NCI-H460 (cell line): ENCODE measurements at places on chromosomes 5 and 9. TPM values are rescaled to one million over a fixed set of nuclear protein-coding genes. Genes with fewer than 3 reads are reported as not detected.

SHB gene
- 12.5 and 14.3 TPM in 2 replicates for total RNA-seq

DPYSL3 gene
- total RNA-seq: 12.1 and 12.4 TPM in 2 replicates

SVEP1 gene
- total RNA-seq: 0.89 and 0.97 TPM in 2 replicates

DNA sequence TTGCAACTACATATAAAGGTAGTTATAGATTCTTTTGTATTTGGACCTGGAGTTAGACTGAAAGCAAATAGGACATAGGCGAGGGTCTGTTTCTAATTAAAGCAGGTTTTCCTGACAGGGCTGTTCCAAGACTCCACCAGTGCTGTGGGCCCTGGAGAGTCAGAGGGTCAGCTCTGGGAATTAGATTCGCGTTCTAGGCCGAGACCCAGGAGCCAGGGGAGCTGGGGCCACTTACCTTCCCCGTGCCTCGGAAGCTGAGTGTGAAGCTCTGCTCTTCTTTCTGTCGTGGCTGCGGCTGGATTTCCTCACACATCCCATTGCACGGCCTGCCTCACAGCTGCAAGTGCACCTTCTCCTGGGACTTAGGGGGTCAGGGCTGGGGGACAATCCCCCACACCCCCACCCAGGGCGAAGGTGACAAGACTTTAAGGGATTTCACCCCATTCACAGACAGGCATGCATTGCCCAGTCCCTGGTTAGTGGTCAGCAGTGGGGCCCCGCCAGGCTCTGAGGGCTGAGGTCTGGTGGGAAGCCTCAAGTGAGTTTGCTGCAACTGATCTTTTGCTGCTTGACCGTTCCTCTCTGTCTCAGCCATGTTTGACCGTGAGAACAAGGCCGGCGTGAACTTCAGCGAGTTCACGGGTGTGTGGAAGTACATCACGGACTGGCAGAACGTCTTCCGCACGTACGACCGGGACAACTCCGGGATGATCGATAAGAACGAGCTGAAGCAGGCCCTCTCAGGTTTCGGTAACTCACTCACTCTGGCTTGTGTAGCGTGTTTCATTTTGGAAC is 15.3 kb upstream of the AHRR start:
- no peak for DNase-seq

F2R gene
- total RNA-seq: 8.1 and 8.3 TPM in 2 replicates

- DNase-seq: no peak
These were observed 184.6 kb downstream of the AP3B1 start for GRCh38 chr5:78109891-78110324.

DNA sequence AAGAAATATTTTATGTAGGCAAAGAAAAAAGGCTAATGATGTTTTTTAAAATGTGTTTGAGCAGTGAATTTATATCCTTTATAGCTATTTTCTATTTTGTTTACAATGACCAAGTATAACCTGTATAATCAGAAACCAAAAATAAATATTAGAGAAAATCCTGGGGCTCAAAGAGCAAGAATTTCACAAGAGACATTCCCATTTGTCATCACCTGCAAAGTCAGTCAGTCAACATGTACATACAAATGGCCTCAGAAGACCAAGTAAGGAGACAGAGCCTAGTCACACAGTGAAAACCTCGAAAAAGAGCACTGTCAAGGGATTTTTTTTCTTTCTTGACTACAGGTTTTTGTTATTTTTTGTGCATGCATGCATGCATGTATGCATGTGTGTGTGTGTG is 231.4 kb downstream of the GLIS3 start:
- DNase-seq: no peak

DNA sequence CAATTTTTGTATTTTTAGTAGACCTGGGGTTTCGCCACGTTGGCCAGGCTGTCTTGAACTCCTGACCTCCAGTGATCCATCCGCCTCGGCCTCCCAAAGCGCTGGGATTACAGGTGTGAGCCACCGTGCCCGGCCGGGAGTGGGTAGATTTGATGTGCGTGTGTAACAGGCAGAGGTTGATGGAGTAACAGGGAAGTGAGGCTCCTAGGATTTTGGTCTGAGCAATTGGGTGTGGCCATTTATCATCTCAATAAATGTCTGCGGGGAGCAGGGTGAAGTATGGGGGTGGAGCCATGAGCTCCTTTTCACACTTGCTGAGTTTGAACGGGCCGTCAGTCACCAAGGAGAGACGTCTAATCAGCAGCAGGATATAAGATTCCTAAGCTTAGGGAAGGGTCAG is 1.2 kb upstream of the REXO4 start:
- DNase-seq: no peak

PDE6A gene
- total RNA-seq: 0.02 TPM in 1 of 2 replicates, not detected in the other

GRCh38 chr5:119022017-119022745 is 33.8 kb upstream of the DTWD2 start:
- peak; percentile 47 for DNase-seq

DNA sequence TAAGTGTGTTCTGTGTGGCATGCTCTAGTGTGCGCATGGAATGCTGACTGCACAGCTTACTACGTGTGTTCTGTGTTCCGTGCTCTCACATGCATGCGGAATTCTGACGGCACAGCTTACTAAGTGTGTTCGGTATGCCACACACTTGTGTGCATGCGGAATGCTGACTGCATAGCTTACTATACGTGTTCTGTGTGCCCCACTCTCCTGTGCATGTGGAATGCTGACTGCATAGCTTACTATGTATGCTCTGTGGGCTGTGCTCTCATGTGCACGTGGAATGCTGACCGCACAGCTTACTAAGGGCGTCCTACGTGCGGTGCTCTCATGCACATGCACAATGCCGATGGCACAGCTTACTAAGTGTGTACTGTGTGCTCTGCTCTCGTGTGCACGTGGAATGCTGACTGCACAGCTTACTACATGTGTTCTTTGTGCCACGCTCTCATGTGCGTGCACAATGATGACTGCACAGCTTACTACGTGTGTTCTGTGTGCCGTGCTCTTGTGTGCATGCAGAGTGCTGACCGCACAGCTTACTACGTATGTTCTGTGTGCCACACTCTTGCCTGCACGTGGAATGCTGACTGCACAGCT is 548.9 kb downstream of the IRX1 start:
- no peak for DNase-seq

GRCh38 chr5:173855162-173855994 is 32.8 kb upstream of the CPEB4 start:
- DNase-seq: no peak

- no peak for DNase-seq
These were observed 97.8 kb downstream of the C5orf15 start for GRCh38 chr5:133870661-133871060.

PCDHGB2 gene
- 1.8 and 2.0 TPM in 2 replicates for total RNA-seq

CDC25C gene
- total RNA-seq: 21.5 and 24.3 TPM in 2 replicates

ZMAT2 gene
- total RNA-seq: 60.1 and 62.5 TPM in 2 replicates

DNA sequence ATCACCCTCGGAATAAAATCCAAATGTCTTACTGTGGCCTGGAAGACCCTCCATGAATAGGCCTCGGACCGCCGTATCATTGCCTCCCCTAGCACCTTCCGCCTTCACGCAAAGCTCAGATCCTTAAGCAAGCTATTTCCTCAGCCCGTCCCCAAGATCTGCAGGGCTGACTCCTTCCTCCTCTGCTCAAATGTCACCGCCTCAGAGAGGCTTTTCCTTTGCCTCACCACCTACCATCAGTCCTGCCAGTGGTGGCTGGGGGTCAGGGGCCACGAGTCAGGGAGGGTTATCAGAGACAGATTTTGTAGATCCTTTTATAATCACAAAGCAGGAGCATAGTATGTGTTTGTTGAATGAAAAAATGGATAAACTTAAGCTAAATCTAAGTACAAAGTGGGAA is 74.4 kb upstream of the KIF2A start:
- DNase-seq: no peak

DNA sequence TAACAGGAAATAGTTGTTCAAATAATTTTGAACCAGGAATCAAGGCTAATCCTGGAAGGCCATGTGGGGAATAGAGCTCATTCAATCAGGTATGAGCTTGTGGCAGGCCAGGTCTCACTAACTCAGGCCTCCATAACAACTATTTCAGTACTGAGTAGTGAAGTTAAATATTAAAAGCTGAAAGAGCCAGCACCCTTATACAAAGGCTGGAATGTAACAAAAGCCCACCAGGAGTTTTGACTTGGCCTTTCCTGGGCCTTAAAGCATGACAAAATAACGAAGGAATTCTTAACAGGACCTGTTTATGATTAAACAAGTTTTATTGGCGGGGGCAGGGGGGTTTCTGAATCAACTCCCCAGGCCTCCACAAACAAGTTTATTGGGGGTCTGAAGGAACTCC is 1146.7 kb downstream of the CDH9 start:
- no peak for DNase-seq

DNA sequence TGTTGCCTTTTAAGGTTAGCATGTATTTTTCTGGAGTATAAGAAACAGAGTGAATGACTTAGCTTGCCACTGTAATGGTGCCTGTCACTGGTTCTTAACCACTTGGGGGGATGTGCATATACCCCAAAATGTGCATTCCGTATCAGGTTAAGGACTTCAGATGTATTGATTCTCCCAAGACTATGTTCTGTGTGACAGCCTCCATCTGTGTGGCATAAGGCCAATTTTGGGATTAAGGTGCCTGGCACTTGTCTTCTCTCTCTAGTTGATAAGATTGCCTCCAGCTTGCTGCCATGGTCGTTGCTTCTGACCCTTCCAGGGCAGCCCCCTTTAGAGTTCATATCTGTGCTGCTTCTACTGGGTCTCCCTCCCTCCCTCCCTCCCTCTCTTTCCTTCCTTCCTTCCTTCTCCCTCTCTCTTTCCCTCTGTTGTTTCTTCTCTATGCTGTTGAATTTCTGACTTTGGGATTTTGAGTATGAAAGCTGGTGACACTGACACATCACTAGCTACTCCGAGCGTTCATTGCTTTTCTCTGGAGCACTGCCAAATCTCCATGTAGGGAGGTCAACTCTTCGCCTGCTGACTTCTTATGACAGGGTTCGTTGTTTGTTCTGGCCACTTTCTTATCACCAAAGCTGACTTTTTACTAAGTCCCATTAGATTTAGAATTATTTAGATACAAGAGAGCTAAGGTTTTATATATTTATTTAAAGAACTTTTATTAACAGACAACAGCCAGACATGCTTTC is 31.0 kb downstream of the TNFAIP8 start:
- DNase-seq: no peak

DNA sequence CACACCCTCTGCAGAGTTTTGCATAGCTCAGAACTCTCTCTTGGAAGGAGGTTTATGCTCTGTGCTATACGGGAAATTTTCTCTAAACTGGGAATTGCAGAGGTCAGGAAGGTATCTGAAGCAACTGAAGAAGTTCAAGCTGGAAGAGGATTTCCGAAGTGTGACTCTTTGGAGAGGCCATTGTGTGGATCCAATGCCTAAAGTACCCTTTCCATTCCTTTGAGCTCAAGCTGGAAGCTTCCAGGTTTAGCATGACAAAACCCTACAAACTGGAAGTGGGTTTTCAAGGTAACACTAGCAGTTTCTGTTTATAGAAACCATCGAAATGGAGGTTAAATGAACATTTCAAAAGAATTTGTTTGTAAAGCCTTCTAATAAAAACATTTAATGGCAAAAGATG is 187.1 kb downstream of the CFAP90 start:
- DNase-seq: no peak

TPPP gene
- 0.54 and 0.63 TPM in 2 replicates for total RNA-seq

HCN1 gene
- total RNA-seq: not detected in 2 replicates

DNA sequence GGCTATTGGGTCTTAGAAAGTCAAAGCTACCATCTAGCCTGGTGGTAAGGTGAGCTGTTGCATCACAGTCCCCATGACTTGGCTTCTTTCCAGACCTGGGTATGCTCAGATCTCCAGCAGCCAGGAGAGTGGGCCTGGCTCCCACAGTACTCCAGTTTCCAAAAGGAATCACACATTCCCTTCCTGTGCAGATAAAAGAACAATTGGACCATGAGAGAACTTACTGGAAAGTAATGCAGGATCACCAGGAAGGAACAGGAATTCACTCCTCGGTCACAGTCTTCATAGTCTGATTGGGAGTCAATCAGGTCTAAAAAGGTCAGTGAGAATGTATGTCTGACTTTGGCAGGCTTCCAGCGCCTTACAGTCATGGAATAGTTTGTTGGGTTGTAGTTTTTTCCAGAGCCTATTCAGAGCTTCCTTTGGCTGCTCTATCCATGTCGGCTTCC is 47.8 kb upstream of the CD180 start:
- DNase-seq: no peak

DNA sequence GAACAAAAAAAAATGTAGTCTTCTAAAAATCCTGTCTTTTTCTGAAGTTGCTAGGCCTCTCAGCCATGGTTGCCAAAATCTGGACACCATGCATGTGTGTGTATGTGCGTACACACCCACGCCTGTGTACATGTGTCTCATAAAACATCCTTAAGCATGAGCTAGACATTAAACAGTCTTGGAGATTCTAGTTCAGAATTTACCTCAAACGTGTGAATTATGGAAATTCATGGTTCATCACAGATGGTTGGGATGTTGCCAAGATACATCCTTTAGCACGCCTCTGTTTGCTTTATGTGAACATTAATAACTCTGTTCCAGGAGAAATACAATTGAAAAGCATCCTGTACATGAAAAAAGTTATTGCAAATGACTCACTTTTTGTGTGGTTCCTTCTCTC is 53.0 kb downstream of the F2RL2 start:
- DNase-seq: no peak

DNA sequence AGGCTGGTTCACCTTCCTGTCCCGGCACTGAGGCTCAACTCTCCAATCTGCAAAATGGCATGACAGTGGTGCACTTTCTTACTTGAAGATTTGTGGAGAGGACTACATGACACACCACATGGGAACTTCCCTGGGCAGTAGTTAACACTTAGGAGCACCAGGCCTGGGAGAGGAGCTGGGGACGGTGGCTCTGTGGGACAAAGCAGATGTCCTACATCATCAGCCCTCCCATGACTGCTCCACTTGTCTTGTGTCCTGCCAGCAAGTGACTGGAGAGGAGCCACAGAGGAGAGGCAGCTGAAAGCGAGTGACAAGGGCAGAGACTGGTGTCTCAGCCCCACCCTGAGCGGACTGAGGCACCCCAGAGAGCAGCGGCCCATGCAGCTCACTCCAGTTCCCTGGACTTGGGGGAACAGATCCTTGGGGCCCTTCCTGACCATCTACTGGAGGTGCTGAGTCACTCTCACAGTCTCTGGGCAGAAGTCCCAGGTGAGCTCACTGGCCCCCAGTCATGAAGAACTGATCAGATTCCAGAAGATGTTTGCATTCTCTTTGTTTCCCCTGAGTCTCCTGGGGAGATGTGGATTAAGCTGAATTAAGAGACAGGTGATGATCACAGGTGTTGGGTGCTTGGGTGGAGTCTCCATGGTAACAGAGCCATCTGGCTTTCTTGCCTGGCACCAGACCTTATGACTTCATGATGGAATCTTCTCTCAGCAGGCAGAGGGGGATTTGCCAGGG is 13.2 kb upstream of the SLC25A48 start:
- DNase-seq: no peak

PRDM9 gene
- not detected in 2 replicates for total RNA-seq

BBLN gene
- total RNA-seq: 86.7 and 113 TPM in 2 replicates
